ENCODE measurements at places on chromosomes 3 and 15.

- no peak for DNase-seq
These were observed 31.9 kb upstream of the STRIT1 start for GRCh38 chr3:155325263-155325835.

DNA sequence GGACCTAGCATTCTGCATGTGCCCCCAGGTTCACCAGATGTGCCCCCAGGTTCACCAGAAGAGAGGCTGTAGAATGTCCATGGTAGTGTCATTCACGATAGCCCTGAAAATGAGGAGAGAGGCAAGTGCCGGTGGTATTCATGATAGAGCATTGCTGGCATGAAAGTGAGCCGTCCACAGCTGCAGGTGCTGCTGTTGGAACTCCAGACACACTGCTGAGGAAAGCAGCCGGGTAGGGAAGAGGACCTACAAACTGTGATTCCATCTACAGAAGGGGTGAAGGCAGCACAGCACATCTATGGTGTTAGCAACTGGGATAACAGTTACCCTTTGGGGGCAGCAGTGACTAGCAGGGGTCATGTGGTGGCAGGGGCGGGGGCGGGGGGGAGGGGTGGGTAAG is 125.0 kb upstream of the PLXNA1 start:
- no peak for DNase-seq

- no peak for DNase-seq
These were observed 58.7 kb upstream of the TGFBR2 start for GRCh38 chr3:30547716-30548115.

- DNase-seq, result no peak
These were observed 780.1 kb downstream of the TUSC7 start for GRCh38 chr3:117489663-117490079.

DNA sequence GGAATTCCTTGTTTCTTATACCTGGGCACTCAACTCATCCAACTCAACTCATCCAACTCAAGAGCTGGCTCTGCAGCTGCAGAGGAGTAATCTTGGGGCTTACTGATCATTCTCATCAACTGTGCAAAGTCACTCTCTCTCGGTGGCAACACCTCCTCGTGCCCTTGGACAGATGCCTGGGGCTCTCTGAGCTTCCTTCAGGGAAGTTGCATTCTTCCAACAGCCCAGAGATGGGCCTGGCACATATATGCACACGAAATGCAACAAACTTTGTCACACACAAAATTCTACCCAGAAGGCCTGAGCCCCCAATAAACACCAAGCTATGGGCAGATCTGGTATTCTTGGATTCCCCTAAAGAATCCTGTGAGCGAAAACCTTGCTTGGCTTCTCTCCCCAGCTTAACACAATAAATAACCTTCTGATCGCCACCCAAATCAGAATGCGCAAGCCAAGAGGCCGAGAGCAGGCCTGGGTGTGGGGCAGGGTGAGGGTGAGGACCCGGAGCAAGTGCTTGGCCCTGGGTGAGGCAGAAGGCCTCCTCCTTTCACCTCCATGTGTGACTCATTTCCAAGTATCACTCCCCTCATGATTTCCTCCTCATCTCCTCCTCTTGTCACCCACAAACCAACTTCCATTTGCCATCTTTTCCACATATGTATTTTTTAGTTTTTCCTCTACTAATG is 15.4 kb downstream of the TGM5 start:
- DNase-seq, result no peak

- no peak for DNase-seq
These were observed 19.7 kb upstream of the PTPRG start for GRCh38 chr3:61541694-61542093.

GRCh38 chr3:169149349-169149890 is 514.1 kb downstream of the MECOM start:
- DNase-seq, result peak; percentile 49
